Renal cortical epithelial cell (primary cell): ENCODE measurements at places on chromosomes 3 and 15. TPM values are rescaled to one million over a fixed set of nuclear protein-coding genes. Genes with fewer than 3 reads are reported as not detected.

The HCN4 gene
- 0.52 and 0.94 TPM in 2 replicates for total RNA-seq

The RHCG gene
- total RNA-seq = 0.10 and 1.6 TPM in 2 replicates

The ALDH1A3 gene
- total RNA-seq = 60.3 and 980 TPM in 2 replicates

The CA12 gene
- 19.6 and 26.4 TPM in 2 replicates for total RNA-seq

The PTH1R gene
- 16.3 and 106 TPM in 2 replicates for total RNA-seq

- DNase-seq = no peak
These were observed 6.1 kb downstream of the ZKSCAN7 start for GRCh38 chr3:44561076-44561475.

DNA sequence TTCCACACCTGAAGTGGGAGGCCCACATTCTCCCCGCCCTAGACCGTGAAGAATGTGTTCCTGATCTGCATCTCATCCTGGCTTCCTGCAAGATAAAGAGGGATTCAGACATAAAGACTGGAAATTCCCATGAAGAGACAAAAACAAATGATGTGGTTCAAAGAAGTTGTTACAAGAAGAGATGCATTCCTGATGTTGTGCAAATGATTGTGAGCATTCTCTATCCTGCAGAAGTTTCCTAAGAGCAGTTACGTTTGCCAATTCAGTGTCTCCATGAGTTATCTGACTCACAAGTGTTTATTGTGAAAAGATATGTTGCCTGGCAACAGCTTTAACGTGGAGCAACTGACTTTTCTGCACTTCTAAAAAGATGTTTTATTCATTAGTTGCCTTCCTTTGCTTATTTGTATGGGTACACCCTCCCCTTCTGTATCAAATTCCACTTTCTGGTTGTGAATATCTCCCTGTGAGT, 107.8 kb downstream of the ZIC4 start:
- peak; percentile 44 for DNase-seq

DNA sequence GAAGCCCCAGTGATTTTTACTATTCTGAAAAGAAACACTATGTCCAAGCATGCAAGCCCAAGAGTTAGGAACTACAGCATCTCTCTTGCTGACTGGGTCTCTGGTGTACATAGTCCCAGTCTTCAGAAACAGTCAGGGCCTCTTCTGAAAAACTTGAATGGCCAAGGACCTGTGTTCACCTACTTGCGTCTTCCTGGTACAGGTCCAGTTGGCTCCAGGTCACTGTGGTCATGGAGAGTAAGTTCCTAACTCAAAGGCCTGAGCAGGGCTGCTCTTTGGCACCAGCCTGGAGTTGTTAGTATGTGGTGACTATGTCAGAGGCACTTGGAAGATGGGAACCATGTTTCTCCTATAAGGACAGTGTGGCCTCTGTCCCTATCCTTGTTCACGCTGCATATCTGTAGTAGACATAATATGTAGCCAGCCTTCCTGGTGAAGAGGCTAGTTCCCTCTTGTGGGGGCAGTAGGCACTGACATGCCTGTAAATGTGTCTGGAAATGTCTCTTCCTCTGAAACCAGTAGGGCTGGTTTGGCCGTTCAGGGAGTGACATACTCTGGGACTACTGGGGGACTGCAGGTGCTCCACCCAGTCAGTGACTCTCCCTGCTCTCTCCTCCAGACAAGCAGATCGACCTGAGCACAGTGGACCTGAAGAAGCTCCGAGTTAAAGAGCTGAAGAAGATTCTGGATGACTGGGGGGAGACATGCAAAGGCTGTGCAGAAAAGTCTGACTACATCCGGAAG, 2.6 kb upstream of the RBM15B start:
- DNase-seq = peak; percentile 37
